Fibroblast of mammary gland (primary cell): ENCODE measurements at places on chromosomes 7 and 10.

- no peak for DNase-seq
These were observed 1307.7 kb upstream of the LRRTM3 start for GRCh38 chr10:65618126-65618525.

DNA sequence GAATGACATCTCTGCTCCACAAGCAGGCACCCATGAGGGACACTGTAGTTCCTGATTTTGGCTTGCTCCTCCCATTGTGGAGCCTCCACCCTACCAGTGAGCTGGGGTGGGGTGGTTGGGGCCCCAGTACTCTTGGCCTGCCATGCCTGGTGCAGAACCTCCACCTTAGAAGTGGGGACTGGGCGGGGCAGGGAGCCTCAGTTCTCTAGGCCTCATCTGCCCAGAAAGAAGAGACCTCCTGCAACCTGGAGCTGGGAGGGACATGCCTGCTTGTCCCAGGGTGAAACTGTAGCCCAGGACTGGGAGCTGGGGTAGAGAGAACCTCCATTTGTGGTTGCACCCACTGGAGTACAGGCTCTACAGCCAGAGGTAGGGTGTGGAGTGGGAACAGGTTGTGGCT lies 14.4 kb downstream of the RAMP3 start:
- DNase-seq: no peak

DNA sequence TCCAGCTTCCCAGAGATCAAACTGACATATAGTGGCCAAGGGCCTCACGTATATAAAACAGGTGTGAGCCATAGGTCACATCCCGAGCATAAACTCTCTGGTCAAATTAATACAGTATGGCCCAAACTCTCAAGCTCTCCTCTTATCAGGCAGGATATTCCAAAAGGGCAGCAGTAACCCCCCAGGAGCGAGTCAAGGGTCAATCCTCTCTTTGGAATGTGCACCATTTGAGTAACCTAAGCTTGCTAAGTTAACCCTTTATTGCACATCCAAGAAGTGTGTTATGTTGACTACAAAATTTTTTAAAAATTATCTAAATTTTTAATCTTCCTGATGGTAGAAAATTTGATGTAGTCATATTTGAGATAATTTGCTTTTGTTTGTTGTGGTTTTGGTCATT lies 4.5 kb upstream of the TRIM24 start:
- no peak for DNase-seq

- peak; percentile 27 for DNase-seq
These were observed 72.9 kb upstream of the ABCB5 start for GRCh38 chr7:20542594-20542993.
